ENCODE measurements at places on chromosomes 11 and 22.
A peak's percentile ranks its signal among the peaks of the same experiment; 100 is the strongest.

DNA sequence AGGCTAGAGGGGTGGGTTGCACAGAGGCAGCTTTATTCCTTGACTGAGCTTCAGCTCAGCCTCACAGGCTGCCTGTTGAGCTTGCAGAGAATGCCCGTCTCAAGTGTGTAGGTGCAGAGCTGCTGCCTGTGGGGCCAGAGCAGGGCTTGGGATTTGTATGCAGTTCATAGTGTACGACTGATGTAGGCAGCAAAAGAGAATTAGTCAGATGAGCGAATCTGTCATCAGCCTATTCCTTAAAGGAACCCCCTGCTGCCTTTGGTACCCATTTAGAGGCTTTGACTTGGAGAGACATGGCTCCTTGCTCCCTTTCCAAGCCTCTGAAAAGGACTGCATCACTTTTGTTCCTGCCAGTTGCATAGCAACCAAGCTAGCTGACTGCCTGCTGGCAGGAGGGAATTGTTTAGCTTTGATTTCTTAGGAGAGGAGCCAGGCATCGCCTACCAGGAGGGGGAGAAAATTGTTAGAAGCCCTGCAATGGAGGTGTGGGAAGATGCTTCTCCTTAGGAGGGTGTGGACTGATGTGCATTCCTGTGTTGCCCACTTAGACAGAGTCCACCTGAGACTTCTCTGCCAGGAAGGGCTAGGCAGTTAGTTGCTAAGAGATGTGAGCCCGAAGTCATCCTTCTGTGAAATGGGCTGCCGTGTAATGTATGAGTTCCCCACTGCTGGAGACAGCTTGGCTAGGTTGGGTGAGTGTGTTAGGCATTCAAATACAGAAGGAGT is 10.9 kb downstream of the ACO2 start:
- no peak for DNase-seq

GRCh38 chr22:47841156-47841555 is 1078.7 kb downstream of the TBC1D22A start:
- no peak for DNase-seq

DNA sequence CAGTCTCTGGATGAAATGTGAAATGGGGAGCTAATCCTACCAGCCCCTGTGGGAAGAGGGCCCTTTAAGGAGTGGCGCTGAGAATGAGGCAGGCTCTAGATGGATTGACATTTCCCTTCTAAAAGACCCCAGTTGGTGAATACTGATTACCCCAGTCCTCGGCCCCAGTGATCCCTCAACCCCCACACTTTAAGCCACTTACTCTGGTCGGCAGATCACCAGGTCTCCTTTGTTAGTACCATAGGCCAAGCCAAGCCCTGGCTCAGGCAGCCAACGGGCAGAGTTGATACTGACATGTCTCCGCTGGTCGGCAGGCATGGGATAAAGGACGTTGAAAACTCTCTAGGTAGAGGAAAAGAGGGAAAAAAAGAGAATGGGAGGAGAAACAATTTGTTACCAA is 26.1 kb upstream of the CHRM4 start:
- no peak for DNase-seq

- DNase-seq: no peak
Measured at GRCh38 chr11:102617466-102618008, 7.6 kb downstream of the MMP20 start.

GRCh38 chr11:126475014-126475991 is 119.8 kb downstream of the ST3GAL4 start:
- DNase-seq: no peak

- DNase-seq: no peak
Measured at GRCh38 chr11:46845440-46845739, 690 bp downstream of the CKAP5 start.

GRCh38 chr11:7672960-7673723 is at the start of gene CYB5R2:
Gene CYB5R2, minus strand, starts transcription at chr11:7673500. Its CDS starts 675 bp downstream, at chr11:7672825.
- peak; percentile 53 for DNase-seq

DNA sequence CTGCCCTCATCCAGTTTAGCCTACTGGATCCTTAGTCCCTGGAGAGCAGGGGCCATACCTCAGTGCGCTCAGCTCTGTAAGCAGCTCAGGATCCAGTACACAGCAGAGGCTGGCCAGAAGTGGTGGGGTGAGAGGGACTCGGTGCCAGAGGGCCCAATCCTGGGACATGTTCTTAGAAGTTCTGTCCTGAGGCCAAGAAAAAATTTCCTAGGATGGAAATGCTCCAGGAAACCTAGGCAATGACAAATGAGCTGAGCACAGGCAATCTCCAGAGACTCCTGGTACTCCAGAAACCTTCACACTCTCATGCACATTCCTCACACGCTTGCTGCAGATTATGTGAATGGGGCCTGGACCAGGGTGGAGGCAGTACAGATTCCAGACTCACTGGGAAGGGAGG is 89.6 kb downstream of the SERGEF start:
- DNase-seq: no peak

DNA sequence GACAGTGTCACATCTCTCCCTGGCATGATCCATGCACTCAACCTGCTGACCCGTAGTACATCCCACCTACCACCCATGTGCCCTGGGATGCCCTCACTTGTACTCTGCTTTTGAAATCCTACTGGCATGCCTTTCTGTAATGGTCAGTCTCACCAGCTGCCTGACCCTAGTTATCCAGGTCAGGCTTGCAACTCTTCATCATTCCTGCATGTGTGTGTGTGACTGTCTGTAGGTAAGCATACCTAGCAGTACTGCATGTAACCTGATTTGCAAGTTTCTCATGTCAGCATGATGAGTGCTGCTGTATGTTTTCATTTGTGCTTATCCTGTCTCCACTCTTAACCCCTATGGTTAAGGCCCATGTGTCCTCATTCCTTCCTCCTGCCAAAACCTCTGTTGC is 202.0 kb upstream of the MTNR1B start:
- DNase-seq: no peak

DNA sequence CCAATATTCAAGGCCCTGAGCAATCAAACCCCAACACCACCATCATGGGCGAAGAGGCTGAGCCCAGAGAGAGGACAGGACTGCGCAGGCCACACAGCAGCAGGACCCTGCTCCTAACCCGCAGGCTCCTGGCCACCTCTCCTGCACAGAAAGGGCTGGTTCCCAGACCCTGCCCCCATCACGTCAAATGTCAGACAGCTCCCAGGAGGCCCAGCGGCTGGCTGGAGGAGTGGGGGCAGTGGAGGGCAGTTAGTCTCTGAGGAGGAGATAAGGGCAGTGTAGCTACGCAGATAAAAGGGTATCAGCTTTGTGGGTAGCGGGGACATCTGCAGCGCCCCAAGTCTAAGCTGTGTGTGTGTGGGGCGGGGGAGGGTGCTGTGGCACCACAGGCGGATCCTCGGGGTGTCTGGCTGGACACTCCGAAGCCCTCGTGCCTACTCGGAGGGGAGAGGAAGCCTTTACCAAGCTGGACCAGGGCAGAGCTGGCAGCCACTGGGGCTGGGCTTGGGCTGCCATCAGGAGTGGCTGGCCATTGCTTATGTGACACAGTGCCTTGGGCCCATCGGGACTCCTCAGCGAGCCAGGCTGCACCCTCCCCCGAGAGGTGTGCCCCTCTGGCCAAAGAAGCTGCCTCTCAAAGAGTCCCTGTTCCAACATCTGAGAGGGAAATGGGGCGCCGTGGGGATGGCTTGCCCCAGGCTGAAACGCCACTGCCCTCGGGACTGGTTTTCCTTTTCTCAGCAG is 21.5 kb downstream of the FADS3 start:
- no peak for DNase-seq

DNA sequence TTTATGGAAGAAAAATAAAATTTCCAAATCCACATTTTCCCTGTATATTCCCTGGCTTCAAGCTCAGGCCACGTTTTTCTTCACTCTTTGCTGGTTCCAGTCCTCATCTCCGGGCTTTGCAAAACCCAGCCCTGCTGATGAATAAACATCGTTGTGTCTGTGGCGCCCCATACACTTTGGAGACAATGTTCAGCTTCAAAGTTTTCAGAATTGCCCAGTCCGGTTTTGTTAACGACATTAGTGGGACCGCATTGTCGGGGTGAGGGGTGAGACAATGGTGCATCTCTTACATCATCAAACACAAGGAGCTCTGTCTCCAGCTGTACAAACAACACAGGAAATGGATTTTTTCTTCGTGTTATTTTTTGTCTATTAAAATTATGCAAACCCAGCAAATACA is 53.4 kb upstream of the HTATIP2 start:
- DNase-seq: no peak

All from GM13977 (cell line).